ENCODE measurements at places on chromosomes 12 and 14.

DNA sequence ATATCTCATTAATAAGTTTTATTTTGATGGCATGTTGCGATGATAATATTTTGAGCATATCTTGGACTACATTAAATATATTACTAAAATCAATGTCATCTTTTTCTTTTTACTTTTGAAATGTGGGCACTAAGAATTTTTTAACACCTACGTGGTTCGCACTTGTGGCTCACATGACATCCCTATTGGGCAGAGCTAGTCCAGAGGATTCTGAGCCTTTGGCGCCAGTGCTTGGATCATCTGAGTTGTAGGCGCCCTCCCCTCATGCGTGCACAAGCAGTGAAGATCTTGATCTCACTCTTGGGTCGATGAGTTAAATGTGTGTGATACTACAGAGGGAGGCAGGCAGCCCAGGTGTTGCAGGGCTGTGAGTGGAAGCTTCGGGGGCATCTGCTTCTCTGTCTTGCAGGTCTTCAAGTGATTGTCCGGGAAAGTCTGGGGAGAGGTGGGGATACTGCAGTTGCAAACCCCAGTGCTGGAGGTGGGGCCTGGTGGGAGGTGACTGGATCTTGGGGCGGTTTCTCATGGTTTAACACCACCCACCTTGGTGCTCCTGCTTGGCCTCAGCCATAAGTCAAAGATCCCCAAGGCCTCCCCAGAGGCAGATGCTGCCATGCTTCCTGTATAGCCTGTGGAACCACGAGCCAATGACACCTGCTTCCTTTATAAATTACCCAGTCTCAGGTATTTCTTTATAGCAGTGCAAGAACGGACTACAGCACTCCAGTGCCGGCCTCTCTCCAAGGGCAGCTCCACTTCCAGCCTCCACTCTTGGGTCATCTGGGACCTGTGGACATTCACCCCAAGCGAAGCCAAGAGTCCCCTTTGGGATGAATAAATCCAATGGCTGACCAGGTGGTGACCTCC, 46.1 kb upstream of the PPP2R5C start:
- no peak for DNase-seq

DNA sequence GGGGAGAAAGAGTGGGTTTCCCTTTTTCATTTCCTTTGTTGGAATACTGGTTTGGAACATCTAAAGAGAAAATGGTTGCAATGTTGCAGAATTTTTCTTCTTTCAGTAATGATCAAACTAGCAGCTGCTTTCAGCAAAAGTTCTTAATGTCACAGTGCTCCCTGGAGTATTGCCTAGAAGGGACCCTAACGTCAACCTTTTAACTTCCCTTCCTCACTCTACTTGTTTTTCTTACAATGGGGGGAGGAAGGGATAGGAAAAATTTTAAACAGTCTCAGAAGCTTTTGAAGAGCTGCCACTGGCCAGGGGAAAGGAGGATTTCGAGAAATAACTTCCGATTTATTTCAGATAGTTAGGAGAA, 521.8 kb downstream of the MED13L start:
- no peak for DNase-seq

GRCh38 chr12:124397807-124398577, 103.1 kb downstream of the RFLNA start:
- no peak for DNase-seq

- no peak for DNase-seq
These were observed 6.8 kb upstream of the PHC1 start for GRCh38 chr12:8907513-8907912.

- no peak for DNase-seq
These were observed 44.8 kb downstream of the WDR20 start for GRCh38 chr14:102184316-102185035.

- DNase-seq: peak; percentile 53
These were observed 9.1 kb downstream of the NEMP1 start for GRCh38 chr12:57069523-57069922.

DNA sequence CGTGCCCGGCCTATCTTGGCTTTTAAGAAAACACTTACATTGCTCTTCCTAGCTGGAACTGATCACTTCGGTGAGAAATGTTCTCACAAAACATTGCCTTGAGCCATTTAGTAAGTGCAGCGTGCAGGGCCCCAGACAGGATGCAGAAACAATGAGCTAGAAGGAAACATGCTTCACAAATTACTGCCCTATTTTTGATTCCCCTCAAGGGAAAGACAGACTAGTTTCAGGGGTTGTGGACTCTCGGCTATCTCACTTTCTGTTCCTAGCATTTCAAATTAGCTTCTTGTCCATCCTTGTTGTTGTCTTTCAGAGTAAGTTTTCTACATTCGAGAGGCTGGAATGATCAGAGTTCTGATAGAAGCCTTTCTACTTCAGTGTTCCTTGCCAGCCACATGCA, 21.6 kb downstream of the TGFB3 start:
- no peak for DNase-seq

DNA sequence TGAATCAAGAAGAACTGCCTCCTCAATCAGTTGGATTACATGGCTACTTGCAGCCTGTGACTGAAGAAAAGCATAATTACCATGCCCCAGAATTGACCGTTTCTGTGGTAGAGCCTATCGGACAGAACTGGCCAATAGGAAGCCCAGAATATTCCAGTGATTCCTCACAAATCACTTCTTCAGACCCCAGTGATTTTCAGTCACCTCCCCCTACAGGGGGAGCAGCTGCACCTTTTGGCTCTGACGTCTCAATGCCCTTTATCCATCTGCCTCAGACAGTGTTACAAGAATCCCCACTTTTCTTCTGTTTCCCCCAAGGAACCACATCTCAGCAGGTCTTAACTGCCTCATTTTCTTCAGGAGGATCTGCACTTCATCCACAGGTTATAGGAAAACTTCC, 80.8 kb downstream of the RAD52 start:
- DNase-seq: no peak

DNA sequence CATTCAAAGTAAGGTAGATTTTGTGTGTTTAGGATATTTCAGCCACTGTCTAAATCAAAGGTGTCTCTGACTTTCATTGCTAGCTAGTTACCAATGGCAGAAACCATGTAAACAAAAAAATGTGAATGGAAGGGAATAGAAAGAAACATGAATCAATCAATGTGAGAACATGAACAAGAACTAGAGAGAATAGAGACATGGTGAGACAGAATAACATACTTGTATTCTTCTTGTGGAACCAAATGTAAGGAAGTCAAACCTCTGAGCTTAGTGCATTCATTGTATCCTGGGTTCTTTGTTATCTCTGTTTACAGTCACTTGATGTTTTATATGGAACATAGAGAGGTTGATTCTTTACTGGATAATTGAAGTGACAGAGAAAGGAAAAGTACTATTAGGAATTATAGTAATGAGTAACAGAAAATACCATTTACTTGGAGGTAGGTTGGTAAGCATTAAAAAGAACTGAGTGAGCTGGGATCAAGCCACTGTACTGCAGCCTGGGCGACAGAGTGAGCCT, 2.6 kb upstream of the WNK1 start:
- DNase-seq: peak; percentile 58

DNA sequence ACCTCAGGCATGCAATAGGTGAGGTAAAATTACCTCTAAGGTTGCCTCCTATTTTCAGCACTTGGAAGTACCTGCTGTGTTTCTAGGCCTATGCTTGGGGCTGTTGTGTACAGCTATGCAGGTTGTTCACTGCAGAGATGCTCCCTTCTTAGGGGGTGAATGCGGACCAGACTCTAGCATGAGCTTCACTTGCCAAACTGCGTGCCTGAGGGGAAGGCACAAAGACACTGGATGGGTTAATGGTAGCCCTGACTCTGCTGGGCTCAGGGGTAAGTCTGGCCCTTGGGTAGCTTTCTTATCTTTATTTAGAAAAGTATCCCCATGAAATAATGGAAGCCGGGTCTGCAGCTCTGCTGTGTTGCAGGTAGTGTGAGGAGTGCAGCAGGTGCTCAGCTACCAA, 35.7 kb downstream of the B4GALNT3 start:
- DNase-seq: no peak

- no peak for DNase-seq
These were observed 1316.7 kb upstream of the TMEM132C start for GRCh38 chr12:126950266-126950665.

DNA sequence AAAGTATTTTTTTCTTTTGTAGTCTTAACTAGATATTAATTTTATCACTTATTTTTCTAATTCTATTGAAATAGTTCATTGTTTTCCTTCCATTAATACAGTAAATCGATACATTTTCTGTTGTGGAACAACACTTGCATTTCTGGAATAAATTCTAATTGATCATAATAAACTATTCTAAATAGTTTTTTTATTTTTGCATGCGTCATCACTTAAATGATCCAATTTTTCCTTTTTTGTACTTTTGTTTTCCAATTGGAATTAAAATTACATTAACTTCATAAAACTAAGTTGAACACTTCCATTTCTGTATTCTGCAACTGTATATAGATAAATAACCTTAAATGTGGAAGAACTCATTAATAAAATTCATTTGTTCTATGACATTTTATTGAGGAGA, 202.5 kb downstream of the KCNC2 start:
- DNase-seq: no peak

DNA sequence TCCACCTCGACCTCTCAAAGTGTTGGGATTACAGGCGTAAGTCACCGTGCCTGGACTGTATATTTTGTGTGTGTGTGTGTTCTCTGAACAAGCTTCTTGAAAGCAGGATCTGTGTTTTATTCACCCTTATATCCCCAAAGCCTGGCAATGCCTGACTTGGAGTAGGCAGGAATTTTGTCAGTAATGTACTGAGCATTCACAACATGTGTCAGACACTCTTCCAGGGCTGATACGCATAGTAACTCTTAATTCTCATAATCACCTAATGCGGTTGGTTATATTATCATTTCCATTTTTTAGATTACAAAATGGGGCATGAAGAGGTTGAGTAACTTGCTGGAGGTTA, 50.4 kb upstream of the PLEKHG3 start:
- DNase-seq: no peak

DNA sequence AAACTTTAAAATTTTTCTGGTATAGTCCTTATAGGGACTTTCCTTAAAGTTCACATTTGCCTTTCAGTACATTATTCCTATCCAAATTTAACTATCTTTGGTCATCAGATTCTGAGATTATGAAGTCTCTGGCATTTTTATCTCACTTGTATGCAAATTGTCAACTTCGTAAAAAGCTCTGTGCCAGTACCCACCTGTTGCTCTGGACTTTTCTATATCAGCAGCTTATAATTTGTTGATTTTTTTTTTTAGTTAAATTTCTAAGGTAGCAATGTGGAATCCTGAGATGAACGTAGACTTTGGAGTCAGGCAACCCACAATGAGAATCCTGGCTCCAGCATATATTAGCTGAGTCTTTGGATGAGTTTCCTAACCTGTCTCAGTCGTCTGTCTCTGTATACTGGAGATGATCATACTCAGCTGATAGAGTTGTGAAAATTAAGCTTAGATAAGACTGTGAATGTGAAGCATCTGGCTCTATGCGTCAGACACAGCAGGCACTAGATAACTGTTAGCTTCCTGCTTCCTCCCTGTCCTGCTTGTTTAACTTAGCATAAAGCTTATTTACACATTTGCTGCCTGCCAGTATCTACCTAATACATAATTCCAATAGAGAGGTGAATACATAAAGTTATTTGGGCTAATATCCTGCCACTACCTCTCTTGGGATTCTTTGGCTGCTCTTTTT, 59.8 kb downstream of the MARK3 start:
- no peak for DNase-seq

DNA sequence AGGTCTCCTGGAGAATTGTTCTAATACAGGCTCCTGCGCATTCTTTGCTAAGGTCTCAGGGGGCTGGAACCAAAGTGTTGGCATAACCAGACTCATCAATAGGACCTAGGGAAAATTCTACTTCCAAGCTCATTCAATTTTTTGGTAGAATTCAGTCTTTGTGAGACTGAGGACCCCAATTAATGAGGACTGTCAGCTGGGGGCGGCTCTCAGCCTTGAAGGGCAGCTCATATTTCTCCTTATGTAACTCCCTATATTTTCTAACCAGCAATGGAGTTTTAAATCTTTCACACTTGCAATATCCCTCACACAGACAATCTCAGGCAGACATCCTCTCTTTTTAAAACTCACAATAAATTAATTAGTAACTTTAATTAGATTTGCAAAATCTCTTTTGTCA, 476.4 kb upstream of the LRFN5 start:
- no peak for DNase-seq

DNA sequence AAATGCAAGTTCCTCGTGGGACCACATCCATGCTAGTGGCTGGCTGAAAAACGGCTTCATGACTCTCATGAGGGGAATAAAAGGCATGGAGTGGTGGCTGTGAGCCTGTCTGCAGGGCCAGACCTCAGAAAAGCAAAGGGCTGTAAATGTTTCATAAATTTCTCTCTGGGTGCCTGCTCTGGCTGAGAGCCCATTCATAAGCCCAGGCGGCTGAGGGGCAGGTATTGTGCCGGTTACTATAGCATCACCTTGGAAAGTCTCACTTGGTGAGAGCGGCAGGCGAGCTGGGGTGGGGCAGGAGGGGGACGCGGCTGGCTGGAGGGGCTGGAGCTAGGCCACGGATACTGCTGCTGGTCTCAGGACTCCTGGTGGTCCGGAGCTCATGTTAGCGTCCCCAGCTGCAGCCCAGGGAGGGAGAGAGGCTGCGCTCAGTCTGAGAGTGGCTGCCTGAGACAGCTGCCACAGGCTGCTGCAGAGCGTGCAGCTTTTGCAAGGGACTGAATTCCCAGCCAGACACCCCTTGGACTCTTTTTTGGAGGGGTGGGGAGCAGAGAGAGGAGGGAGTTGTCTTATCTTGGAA, at the start of gene SLC17A8:
TSS of gene SLC17A8 (plus strand) at position 431 of the 580 bp plus-strand sequence. CDS start 318 bp downstream, outside the sequence.
- peak; percentile 79 for DNase-seq

GRCh38 chr14:102375119-102375518, 12.4 kb downstream of the TECPR2 start:
- DNase-seq: no peak

GRCh38 chr12:32431025-32431424, 31.7 kb downstream of the FGD4 start:
- DNase-seq: no peak

GRCh38 chr14:101729382-101729781, 32.1 kb upstream of the PPP2R5C start:
- DNase-seq: no peak

GRCh38 chr14:81594012-81594411, 60.4 kb upstream of the SEL1L start:
- DNase-seq: no peak

DNA sequence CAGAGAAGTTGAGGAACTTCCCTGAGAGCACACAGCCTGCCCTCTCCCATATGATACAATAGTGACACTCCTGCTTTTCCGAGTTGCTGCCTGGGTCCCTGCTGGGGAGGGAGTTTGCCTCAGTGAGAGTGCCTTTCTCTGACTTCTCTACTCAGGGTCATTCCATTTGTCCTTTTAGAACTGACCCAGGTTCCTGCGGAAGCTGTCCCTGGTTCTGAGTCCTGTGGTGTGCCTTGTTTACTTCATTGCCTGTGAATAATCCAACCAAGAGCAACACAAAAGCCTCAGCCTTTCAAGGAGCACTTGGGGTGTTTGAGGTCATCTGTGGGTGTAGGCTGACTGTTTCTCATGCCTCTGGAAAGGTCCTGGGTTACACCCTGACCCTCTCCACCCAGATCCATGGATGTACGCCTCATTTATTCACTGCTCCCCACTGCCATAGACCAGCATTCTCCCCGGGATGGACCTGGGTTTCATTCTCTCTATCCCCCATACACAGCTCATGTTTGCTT, 13.6 kb downstream of the SERPINA1 start:
- no peak for DNase-seq

GRCh38 chr12:75437564-75437963, 43.0 kb upstream of the GLIPR1 start:
- no peak for DNase-seq
